ENCODE measurements at places on chromosomes 1 and 21.

GRCh38 chr1:222629921-222630535 lies 12.1 kb downstream of the MIA3 start:
- no peak for DNase-seq

DNA sequence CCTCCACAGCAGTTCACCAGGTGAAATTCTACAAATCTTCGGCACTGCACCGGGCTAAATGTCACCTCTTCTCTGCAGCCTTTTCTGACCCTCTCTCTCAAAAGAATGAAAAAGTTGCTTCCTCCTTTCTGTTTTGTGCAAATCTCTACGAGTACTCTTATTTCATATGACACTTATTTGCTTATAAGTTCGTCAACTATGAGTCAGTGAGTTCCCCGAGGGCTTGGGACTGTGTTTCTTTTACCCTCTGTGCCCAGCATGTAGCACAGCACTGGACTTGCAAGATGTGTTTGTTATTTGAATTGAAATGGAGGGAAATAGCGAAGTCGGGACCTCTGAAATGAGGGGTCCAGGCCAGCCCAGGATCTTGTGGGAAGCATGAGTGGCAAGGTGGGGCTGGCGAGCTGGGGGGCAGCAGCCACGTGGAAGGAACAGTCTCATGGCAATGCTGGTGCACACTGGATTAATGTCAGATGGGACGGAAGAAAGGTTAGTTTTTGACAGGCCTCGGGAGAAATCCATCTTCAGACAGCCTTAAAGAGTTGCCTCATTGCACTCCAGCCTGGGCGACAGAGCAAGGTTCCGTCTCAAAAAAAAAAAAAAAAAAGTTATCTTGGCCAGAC lies 6.2 kb downstream of the SLC6A9 start:
- no peak for DNase-seq

DNA sequence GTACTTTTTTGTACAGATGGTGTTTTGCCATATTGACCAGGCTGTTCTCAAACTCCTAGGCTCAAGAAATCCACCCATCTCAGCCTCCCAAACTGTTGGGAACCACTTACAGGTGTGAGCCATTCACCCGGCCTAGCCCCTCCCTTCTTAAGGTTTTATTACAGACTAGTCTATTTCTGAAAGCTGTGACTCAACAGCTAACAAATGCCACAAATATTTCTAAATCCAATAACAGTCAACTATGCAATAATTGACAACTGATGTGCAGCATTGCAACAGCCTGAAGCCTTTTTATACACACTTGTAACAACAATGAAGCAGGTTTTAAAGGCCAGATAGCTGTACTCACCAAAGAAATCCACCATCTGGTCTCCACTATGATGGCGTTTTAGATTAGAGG lies 51.4 kb downstream of the GRIK1 start:
- no peak for DNase-seq

GRCh38 chr1:26965213-26965612 lies 4.9 kb upstream of the KDF1 start:
- DNase-seq: no peak

DNA sequence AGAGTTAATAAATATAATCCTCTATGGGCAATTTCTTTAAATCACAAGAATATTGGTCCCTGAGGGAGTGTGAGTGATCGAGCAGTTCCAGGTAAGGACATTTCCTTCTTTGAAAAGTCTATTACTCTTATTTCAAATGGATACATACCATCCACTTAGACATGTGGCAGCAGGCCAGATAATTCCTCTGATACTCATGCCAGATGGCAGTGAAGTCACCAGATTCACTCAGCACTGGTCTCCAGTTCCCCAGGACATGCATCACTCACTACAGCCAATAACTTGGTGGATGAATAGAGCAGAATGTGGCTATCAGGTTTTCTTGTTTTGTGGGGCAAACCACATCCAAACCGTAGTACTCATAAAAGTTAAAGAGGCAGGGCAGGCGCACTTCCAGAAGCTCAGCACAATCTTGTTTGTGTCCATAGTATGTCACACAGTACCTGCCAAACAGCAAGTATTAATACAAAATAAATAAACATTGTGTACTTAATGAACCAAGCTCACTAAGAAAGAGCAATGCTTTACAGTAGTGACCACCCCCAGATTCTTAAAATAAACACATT lies 74.2 kb upstream of the CD53 start:
- DNase-seq: no peak

- DNase-seq: no peak
Measured at GRCh38 chr1:174225499-174226204, 66.3 kb downstream of the RABGAP1L start.

DNA sequence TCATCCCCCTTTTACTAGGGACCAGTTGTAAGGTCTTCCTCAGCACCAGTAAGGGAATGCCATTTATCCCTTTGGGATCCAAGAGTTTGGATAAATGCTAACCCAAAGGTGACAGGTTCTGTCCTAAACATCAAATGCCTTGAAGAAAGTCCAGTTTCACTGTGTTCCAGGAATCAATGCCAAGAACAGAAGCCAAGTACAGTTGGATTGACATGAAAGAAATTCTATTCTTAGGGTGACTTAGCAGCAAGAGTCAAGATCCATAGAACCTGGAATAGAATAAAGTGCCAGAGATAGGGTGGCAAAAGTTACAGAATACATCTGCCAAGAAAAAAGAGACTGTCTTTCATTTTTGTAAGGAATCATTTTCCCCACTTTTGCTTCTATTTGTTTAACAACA lies 94.9 kb upstream of the ADAMTS5 start:
- DNase-seq: no peak

GRCh38 chr1:247576514-247576913 lies 11.6 kb upstream of the OR2G2 start:
- no peak for DNase-seq

DNA sequence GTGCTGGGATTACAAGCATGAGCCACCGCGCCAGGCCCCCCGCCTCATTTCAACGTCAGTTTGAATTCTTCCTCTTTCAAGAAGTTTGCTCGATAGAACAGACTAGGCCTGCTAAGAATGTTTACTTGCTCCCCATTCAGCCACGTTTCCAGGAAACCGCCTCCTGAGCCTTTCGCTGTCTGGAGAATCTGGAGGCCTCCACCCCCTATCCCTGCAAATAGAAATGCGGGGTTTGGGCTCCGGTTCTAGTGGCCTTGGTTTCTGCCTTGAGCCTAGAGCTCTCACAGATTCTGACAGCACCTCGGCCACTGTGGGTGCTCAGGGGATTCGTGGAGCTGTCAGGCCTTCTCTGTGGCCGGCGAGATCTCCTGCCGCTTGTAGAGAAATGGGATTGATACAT lies 84.3 kb downstream of the UBIAD1 start:
- no peak for DNase-seq

- DNase-seq: no peak
Measured at GRCh38 chr1:45516465-45516864, 5.2 kb downstream of the PRDX1 start.

- DNase-seq: no peak
Measured at GRCh38 chr1:67898033-67898726, 64.9 kb upstream of the GNG12 start.

GRCh38 chr1:4269330-4269729 lies 369.3 kb upstream of the C1orf174 start:
- DNase-seq: no peak

- DNase-seq: no peak
Measured at GRCh38 chr1:39204441-39205081, at the start of gene MACF1. Gene MACF1, plus strand, starts transcription at chr1:39204695. Its CDS starts 328 bp downstream, at chr1:39205023.

GRCh38 chr1:227944090-227944930 lies 3.4 kb downstream of the WNT9A start:
- DNase-seq: no peak

- DNase-seq: no peak
Measured at GRCh38 chr1:54871275-54872035, 15.5 kb downstream of the DHCR24 start.

DNA sequence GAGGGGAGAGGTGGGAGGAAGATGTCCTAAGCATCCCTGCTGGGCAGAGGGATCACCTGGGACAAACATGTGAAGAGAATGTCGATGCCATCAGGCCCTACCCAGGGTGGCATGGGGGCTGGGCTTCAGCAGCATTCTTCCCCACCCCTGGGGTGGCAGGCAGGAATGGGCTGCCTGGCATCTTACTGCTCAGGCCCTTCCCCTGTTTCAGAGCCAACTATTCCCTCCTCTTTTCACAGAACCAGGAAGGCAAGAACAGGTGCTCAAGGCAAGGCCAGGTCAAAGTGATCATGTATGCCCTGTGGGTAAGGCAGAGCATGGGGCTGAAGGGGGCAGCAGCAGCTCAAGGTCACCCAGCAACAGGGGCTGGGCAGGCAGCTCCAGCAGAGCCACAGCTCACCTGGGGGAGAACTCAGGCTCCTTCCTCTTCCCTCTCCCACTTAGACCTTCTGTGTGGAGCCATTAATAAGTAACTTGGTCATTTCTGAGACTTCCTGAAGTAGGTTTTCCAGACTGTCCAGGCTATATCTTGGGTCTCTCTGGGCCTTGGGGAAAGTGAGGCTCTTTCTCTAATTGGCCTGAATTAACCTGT lies 56.4 kb downstream of the ELK4 start:
- no peak for DNase-seq

GRCh38 chr1:223109581-223110026 lies 33.4 kb downstream of the TLR5 start:
- DNase-seq: no peak

GRCh38 chr1:153985341-153985912 lies 712 bp downstream of the RAB13 start:
- DNase-seq: peak; percentile 41

DNA sequence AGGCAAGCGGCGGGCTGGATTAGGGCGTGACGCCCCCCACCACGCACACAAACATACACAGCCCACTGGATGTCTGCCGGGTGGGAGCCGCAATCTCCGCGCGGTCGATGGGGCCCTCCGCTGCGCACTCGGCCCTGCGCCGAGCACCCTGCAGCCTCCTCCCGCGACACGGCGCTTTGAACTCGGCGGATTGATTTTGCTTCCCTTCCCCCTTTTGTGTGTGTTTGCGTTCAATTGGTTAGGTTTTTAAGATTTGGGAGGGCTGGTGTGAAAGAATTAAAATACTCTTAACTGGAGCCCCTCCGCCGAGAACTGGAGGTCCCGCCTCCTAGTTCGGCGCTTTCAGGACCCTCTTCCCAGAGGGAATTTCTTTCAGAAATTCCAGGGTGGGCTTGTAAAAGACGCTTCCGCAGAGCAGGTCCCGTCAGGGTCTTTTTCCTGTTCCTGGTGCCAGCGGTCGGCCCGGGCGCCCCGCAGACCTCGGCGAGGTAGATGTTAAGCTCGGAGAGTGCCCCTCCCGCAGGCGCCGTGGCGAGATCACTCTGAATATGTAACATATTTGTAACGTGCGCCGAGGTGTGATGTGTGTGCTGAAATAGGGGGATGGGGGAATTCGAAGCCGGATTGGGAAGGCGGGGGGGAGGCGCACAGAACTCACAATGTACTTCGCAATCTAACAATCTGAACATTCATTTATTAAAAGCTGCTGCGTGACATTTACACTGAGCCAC lies 8.0 kb upstream of the BARHL2 start:
- no peak for DNase-seq

DNA sequence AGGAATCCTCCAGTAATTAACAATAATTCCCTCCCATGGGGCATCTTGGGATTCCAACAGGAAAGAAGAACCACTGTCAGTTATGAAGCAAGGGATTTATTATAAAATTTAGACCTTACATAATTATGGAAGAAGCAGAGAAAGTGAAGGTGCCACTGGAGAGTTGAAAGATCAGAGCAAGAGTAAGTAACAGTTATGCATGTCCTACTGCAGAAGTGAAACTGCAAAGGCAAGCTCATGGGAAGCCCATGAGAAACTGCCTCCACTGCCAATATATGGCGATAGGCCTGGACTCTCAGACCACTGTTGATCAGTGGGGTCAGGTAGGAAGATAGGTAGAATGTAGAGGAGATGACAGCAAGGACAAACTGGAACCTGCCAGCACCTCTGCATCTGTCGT lies 123.6 kb upstream of the ZNF648 start:
- no peak for DNase-seq

DNA sequence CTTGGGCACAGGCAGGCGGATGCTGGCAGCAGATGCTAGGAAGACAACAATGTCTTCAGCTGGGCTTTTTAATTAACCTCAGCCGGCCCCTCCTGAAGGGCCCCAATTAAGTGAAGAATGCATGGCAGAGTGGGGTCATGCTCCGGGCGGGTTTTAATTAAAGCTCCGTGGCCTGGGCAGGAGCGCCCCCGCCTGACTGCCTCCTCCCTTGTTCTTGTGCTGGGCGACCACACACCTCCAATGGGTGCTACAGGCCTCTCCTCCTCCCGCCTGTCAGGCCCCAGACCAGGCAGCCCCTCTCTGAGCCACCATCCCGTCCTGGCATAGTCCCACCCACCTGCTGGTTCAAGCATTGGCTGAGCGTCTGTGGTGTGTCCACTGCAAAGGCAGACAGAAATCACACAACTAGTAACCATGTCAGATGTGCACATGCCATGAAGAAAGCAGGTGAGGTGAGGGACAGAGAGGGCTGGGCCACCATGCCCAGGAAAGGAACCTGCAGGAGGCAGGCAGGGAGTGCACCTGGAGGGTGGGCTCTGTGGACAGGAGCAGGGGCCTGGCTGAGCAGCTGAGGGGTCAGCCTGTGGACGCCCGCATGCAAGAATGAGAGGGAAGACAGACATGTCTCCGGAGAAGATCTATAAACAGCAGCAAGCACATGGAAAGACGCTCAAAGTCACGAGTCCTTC lies 8.5 kb upstream of the ARF1 start:
- DNase-seq: no peak
